ENCODE measurements at places on chromosomes 1 and 21.
A peak's percentile ranks its signal among the peaks of the same experiment; 100 is the strongest.

- peak; percentile 14 for DNase-seq
Measured at GRCh38 chr1:7002728-7003127, 217.5 kb downstream of the CAMTA1 start.

DNA sequence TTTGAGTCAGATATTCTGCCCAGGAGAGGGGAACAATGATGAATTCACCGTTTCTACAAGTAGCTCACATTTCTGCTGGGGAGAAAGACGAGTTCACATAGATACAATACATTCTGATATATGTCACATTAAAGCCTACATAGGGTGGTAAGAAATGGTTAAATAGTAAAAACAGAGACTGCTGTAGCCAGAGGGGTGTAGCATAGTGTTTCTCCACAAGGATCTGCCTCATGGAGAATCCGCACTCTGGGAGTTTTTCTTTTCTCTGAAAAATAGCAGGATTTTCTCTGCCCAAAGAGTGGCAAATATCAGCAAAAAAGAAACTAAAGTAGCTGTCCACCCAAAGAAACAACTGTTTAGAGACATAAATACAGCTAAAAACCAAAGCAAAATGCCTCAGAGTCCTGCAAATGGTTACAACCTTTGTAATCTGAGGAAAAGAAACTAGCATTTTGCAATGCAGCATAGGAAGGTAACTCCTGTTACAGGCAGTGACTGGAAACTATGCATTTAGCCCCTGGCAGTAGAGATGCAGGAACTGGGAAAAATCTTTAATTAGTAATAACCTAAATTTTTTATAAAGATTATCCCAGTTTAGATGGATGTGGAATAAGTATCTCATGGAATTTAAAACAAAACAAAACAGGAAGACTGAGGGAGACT, 1126.7 kb upstream of the ADGRL2 start:
- DNase-seq, result no peak

DNA sequence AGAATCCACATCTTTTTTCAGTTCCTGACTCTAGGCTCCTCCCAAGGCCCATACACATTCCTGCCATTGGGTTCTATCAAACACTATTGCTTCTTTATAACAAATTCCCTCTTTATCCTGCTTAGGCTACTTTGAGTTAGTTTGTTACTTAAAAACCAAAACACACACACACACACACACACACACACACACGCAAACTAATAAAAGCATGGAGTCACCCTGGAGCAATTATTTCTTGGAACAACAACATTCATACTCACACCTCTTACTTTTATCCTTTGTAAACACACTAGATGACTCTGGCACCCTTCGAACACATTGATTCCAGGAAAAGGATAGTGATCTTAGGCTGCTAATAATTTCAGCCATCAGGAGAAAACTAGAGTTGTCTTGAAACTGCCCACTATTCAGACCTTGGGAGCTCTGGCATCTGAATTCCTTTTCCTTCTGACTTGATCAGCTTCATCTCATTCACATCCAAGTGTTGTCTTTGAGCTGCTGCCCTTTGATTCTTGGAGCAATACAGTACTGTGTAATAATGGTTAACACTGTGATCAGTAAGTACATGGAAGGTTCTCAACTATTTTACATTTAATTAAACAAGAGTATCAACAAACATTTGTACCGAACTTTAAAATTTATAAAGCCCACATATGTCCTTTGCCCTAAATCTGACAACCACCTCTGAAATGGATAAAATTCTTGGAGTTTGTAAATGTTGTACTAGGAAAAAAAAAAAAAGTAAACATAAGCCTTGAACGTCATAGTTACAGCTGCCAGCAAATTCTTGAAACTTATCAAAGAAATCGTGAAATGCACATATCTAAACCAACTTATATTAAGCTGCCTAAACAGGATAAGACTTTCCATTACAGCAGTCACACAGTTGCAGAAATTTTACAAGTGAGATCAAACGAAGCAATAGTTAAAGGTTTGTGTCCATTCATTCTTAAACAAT, 2.8 kb upstream of the SEC22B start:
- DNase-seq, result peak; percentile 82

GRCh38 chr1:86515597-86515996, 31.3 kb upstream of the CLCA4 start:
- DNase-seq, result peak; percentile 15

GRCh38 chr1:103101399-103101798, 6.9 kb downstream of the COL11A1 start:
- no peak for DNase-seq

GRCh38 chr1:52632732-52633290, at the start of gene SHISAL2A:
TSS of gene SHISAL2A (plus strand) at chr1:52633168. CDS start at chr1:52633494, 326 bp downstream.
- DNase-seq, result peak; percentile 45

GRCh38 chr1:100313382-100313781, 38.9 kb upstream of the CDC14A start:
- no peak for DNase-seq

GRCh38 chr1:164667001-164667400, 108.0 kb downstream of the PBX1 start:
- DNase-seq, result no peak

- DNase-seq, result no peak
Measured at GRCh38 chr1:192171123-192171522, 12.9 kb downstream of the RGS18 start.

DNA sequence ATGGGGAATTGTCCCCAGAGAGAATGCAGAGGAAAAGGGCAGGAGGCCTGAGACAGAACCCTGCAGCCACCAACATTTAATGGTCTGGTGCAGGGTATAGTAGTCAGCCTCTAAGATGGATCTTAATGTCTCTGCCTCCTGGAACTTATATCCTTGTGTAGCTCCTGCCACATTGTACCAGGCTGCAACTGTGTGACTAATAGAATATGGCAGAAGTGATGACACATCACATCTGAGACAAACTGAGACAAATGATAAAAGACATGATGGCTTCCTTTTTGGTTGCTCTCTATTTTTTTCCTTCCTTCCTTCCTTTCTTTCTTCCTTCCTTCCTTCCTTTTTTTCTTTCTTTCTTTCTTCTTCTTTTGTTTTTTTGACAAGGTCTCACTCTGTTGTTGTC, 37.1 kb upstream of the CYP4B1 start:
- DNase-seq, result no peak

GRCh38 chr1:22051607-22052114, 848 bp upstream of the CDC42 start:
- DNase-seq, result no peak

DNA sequence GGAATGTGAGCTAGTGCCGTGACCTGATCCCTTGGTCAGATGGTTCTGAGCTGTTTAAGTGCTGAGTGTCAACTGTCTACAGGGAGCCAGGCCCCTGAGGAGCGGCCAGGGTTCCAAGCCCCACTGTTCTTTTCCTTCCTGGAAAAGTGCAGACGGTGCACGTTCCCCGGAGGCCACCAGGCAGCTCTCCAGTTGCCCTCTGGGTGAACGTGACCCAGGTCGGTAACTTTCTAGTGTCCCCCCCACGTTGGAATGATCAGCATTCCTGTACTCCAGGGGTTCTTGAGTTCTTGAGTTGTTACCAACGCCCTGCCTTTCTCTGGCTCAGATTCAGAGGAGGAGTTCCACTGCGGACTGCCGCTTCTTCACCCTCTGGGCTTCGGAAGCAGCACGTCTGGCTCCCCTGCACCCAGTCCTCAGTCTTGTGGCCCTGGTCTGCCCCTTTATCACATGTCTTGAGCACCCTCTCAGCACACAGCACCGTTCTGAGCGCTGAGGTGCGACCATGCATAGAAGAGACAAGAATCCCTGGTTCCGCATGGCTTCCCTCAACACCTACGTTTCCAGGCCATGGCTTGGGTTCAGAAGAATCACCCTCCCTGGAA, 131.5 kb downstream of the DHRS3 start:
- peak; percentile 84 for DNase-seq

DNA sequence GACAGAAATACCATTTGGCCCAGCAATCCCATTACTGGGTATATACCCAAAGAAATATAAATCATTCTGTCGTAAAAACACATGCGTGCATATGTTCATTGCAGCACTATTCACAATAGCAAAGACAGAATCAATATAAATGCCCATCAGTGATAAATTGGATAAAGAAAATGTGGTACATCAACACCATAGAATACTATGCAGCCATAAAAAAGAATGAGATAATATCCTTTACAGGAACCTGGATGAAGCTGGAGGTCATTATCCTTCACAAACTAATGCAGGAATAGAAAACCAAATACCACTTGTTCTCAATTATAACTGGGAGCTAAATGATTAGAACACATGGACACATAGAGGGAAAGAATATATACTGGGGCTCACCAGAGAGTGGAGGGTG, 109.6 kb upstream of the SLC35F3 start:
- DNase-seq, result no peak

- DNase-seq, result no peak
Measured at GRCh38 chr1:89800718-89801117, 20.1 kb upstream of the LRRC8D start.

GRCh38 chr1:55211863-55212262, 3.3 kb downstream of the USP24 start:
- no peak for DNase-seq

GRCh38 chr1:184563308-184563707, 176.5 kb downstream of the C1orf21 start:
- DNase-seq, result peak; percentile 46

DNA sequence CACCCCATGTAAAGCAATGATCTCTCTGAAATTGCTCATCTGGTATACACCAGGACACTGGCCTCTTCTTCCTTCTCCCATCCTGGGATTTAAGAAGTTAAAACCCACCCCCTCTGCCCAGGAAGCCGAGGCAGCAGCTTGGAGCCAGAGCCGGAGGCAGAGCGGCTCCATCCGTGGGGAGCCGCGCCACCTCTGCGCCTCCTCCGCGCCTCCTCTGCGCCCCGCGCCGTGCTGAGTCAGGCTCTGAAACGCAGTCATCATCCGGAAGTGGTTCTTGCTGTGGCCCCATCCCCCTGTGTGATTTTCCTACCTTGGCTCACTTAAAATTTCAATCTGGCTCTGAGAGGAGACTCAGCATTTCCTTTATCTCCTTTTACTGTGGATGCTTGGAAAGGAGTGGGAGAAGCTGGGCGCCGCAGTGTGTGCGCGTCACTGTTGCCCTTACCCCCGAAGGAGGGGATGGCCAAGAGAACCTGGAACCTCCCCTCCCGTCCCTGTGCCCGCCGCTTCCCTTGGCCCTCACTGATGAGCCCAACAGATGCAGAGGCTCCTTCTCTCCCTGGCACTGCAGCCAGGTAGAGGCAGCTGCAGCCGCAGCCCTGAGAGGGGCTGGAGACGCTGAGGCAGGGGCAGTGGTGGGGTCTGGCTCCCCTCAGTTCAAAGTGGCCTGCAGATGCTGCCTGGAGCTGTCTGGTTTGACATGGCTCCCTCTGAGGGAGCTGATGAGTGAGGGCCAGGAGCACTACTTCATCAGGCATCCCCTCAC, 15.3 kb upstream of the NPHP4 start:
- no peak for DNase-seq

- DNase-seq, result no peak
Measured at GRCh38 chr1:158830904-158831507, at the start of gene MNDA. TSS of gene MNDA (plus strand) at chr1:158831351. CDS start at chr1:158842154, 10,803 bp downstream.

DNA sequence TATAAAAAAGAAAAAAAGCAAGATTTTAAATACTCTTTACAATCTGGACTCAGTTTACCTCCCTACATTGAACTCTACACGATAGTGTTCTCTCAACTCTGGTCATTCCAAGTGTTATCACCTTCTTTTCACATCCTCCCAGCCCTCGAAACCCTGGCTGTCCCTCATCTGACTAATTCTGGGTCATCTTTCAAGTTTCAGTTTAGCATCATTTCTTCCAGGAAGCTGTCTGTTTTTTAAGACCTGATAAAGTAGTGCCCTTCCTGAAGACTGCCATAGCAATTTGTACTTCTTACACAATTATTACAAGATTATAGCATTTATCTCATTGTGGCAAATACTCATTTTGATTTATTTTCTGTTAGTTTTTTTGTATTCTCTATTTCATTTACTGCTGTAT, 1.2 kb downstream of the ALG14 start:
- DNase-seq, result peak; percentile 7

- DNase-seq, result no peak
Measured at GRCh38 chr1:234235434-234235881, 137.8 kb upstream of the COA6 start.

DNA sequence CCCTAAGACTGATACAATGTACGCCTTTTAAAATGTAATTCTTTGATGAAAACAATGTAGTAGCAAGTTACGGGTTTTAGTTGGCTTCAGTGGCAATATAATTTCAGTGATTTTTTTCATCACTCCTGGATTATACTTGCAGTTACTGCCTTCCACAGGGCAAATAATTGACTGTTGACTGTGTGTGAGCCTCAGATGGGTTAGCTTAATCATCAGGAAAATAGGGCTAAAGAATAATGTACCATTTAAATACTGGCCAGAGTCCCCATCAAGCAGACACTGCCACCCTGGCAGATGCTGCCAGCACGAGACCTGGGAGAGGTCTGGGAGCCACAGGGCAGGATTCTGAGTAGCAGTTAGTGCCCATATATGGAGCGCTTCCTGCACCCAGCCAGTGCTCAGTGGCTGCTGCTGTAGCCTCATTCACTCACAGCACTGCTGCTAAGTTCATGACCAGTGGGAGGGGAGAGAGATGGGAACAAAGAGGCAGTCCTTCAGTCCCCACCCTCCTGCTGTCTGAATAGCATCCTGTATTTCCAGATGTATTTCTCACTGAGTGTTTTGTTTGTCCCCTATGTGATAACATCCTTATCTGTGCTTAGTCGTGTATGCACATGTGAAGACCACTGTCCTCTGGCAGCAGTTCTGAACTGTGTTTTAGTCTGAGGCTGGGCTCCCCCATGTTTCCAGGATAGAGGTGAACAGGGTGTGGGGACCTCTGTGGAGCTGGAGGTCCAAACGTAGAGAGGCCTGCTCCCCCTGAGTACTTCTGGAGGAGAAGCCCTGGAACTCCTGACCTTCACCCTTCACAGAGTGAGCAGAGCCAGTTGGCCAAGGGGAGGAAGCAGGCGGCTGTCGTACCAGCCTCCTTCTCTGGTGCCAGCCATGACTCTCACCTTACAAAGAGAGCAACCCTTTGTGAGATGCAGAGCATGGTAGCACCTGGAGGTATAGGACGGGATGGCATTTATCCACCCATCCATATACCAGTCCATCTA, 80.4 kb downstream of the ADARB1 start:
- DNase-seq, result peak; percentile 95

DNA sequence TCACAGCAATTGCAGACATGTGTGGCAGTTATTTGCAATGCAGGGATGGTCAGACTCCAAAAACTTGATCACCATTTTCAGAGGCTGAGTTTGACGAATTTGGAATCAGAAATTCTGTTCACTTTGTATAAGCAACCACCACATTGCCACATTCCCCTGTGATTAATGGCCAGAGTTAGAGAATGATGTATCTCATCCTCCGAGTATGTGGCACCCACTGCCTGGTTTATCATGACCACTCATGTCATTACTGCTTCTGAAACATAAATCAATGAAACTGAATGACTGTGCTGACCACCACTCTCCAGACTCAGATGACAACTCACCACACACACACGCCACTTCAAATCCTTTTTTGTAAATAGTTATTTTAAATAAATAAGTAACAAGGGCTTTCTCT, 66.6 kb upstream of the CACHD1 start:
- DNase-seq, result peak; percentile 6

GRCh38 chr1:15153842-15154479, 414 bp downstream of the TMEM51 start:
- peak; percentile 41 for DNase-seq

DNA sequence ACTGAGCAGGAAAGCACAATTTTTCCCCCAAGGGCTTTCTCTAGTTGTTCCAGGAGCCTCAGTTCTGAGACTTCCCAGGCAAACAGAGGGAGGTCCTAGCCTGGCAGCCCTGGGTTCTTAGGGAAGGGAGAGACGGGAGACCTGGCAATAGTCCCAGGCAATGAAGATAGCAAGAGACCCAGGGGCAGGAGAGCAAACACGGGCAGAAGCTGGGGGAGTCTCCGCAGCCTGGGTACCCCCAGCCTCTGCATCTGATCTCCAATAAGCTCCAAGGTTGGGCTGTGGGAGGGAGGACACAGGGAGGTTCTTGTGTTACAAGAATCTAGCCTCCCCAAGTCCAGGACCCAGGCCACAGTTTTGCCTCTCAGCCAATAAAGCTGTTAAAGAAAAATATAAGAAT, 2.4 kb downstream of the BLACAT1 start:
- no peak for DNase-seq

Measured in EH (cell line).